Right cardiac atrium (tissue), 5 donors: ENCODE measurements at places on chromosomes 2 and 18. TPM values are rescaled to one million over a fixed set of nuclear protein-coding genes. Genes with fewer than 3 reads are reported as not detected.

DNA sequence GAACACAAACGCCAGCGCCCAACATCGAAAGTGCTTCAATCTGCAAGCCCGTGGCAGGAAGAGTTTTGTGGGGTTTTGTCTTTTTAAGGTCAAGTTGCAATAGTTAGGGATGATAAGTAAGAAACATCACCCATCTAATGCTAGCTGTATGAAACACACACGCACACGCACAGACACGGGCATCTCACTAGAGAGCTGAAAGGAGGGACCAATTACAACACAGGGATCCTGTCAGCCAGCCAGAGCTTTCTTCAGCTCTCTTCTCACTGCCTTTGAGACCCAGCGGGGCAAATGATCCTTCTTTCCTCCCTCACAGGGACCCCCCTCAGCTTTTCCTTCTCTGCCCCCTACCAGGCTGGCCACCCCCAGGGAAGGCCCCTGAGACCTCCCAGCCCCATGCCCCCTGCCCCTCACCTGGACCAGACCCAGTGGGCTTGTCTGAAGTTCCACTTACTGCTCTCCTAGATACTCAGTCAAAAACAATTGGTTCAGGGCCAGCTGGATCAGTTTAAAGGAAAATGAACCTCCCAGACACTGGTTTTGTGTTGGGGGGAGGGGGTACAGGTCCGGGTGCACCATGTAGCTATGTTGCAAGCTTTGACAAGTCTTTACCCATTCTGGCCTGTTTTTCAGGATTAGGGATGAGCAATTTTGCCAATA, 17.9 kb downstream of the CYP26B1 start:
- peak; percentile 68 for DNase-seq

CD8A gene
- total RNA-seq, result 1.4 TPM

DNA sequence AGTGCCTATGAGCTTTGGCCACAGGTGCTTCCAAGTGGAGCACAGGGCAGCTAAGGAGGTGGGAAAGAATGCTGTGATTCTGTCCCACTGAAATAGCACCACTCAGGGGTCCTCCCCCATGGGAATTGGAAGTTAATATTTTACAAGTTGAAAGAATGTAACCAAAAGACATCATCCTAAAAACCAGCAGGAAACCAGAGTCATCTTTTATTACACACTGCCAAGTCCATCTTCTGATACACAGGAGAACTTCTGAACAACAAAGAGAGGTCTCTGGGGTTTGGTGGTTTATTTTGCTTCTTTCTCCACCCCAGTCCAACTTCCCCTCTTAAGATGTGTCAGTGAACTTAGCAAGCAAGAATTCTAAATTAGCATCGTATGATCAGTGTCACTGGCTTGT, 47.7 kb downstream of the COLEC12 start:
- DNase-seq, result no peak

- no peak for DNase-seq
Observed at GRCh38 chr2:99880148-99880963, 262.0 kb downstream of the AFF3 start.

- DNase-seq, result no peak
Observed at GRCh38 chr2:208669394-208669793, 262.8 kb downstream of the PTH2R start.

GRCh38 chr2:24225499-24226242, 50.8 kb downstream of the FAM228A start:
- no peak for DNase-seq

- DNase-seq, result no peak
Observed at GRCh38 chr2:108315444-108315934, 26.8 kb downstream of the SULT1C2 start.

PKP4 gene
- 74.8 TPM for total RNA-seq

DNA sequence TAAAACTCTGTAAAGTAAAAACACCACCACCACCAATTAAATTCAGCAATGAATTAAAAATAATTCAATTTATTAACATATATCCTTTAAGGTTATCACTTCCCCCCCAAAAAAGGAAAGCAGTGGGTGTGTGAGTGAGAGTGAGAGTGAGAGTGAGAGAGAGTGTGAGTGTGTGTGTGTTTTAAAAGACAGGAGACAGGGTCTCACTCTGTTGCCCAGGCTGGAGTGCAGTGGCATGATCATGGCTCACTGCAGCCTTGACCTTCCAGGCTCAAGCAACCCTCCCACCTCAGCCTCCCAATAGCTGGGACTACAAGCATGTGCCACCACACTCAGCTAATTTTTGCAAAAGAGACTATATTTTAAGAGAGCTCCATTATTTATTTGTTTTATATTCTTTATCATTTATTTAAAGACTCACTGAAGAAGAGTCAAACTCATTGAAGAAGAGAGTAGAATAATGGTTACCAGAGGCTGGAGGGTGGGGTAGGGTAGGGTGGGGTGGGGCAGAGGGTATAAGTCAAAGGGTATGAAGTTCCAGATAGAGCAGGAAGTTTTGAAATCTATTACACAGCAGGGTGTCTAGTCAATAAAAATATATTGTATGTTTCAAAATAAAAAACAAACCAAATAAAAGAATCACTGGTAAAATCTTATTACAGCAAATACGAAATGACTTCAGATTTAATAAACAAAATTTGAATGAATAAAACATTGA, 121.6 kb downstream of the C2orf74 start:
- no peak for DNase-seq

GRCh38 chr2:74525717-74526648, at the start of gene DQX1:
Gene DQX1 (minus strand): TSS chr2:74526231. CDS start chr2:74525729, 502 bp downstream.
- DNase-seq, result no peak

ANXA4 gene
- total RNA-seq, result 43.7 TPM

DNA sequence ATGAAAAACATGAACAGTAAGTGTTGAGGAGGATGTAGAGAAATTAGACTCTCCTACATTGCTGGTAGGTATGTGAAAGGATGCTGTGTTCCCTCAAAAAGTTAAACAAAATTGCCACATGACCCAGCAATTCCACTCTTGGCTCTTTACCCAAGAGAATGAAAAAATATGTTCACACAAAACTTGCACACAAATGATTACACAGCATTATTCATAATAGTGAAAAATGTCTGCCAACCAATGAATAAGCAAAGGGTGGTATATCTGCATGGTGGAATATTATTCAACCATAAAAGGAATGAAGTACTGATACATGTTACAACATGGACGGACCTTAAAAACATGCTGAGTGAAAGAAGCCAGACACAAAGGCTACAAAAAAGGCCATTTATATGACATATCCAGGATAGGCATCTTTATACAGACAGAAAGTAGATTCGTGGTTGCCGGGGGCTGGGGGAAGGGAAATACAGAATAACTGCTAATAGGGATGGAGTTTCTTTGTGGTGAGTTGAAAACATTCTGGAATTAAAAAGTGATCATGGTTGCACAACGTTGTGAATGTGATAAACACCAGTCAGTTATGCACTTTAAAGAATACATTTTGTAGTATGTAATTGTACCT, 85.4 kb upstream of the MYO3B start:
- DNase-seq, result no peak

CPLX4 gene
- not detected for total RNA-seq
